Smooth muscle cell of the umbilical artery (primary cell): ENCODE measurements at places on chromosomes 11 and 22. TPM values are rescaled to one million over a fixed set of nuclear protein-coding genes. Genes with fewer than 3 reads are reported as not detected.

Gene PKDREJ
- under 0.01 TPM in 1 of 2 replicates, not detected in the other for total RNA-seq

Gene ANO3
- total RNA-seq: 0.23 and 0.59 TPM in 2 replicates

Gene SDHD
- 107 and 111 TPM in 2 replicates for total RNA-seq

Gene PATE4
- not detected in 2 replicates for total RNA-seq

Gene BIK
- not detected in 2 replicates for total RNA-seq

Gene CRYBA4
- not detected in 2 replicates for total RNA-seq

Gene KCNQ1
- total RNA-seq: not detected in 2 replicates

Gene CNTN5
- total RNA-seq: 0.55 and 1.5 TPM in 2 replicates

Gene PRR33
- not detected in 2 replicates for total RNA-seq

Gene CREB3L1
- 61.8 and 82.1 TPM in 2 replicates for total RNA-seq

Gene TRIM6
- 4.8 and 8.7 TPM in 2 replicates for total RNA-seq

Gene MUC5AC
- total RNA-seq: not detected in 2 replicates

Gene NTM
- total RNA-seq: 45.4 and 168 TPM in 2 replicates

Gene SLC25A18
- not detected in 2 replicates for total RNA-seq

Gene OR4D5
- total RNA-seq: not detected in 2 replicates

Gene ANO1
- not detected in 2 replicates for total RNA-seq

Gene UBQLN3
- total RNA-seq: 0.14 TPM in 1 of 2 replicates, not detected in the other

Gene KCTD14
- 0.30 and 0.42 TPM in 2 replicates for total RNA-seq

Gene SHISA8
- not detected in 2 replicates for total RNA-seq

Gene NXPE1
- not detected in 2 replicates for total RNA-seq

Gene GALNT18
- 49.0 and 51.7 TPM in 2 replicates for total RNA-seq

Gene OR5B21
- not detected in 2 replicates for total RNA-seq

Gene TMEM121B
- total RNA-seq: under 0.01 and 0.09 TPM in 2 replicates

Gene RTN4RL2
- total RNA-seq: 0.05 TPM in 1 of 2 replicates, not detected in the other

Gene RAB38
- total RNA-seq: 1.5 and 2.9 TPM in 2 replicates

Gene RBM7
- 44.5 and 59.6 TPM in 2 replicates for total RNA-seq

Gene CALCA
- not detected in 2 replicates for total RNA-seq

Gene BCO2
- 2.3 and 12.2 TPM in 2 replicates for total RNA-seq

Gene FIBP
- total RNA-seq: 144 and 150 TPM in 2 replicates

Gene TMEM86A
- total RNA-seq: 1.3 and 1.8 TPM in 2 replicates

Gene CAPN5
- 10.1 and 27.5 TPM in 2 replicates for total RNA-seq

Gene OR8A1
- not detected in 2 replicates for total RNA-seq

Gene EHF
- 1.2 and 16.0 TPM in 2 replicates for total RNA-seq
